Activated CD8-positive, alpha-beta T cell treated with anti-CD3 and anti-CD28 coated beads, Interleukin-2, amount 10 ng/mL, durations not matched to agents 7 days and 5 days (primary cell): ENCODE measurements at places on chromosomes 6 and 20. TPM values are rescaled to one million over a fixed set of nuclear protein-coding genes. Genes with fewer than 3 reads are reported as not detected.
A peak's percentile ranks its signal among the peaks of the same experiment; 100 is the strongest.

GRCh38 chr6:68649669-68650068 is 14.6 kb downstream of the ADGRB3 start:
- no peak for DNase-seq
- H3K27ac ChIP-seq: no peak overlapping the region
- H3K4me1 ChIP-seq: no peaks in the 10 kb centered on the region
- H3K27me3 ChIP-seq: no peaks in the 10 kb centered on the region

- no peaks in the 10 kb centered on the region for H3K36me3 ChIP-seq
- H3K4me3 ChIP-seq: no peak overlapping the region
- peaks cover 27% of the 10 kb centered on the region for H3K27me3 ChIP-seq
- no peak overlapping the region for H3K27ac ChIP-seq
Measured at GRCh38 chr6:52640916-52641315, 30.0 kb upstream of the TMEM14A start.

- DNase-seq: no peak
- no peak overlapping the region for H3K4me3 ChIP-seq
- no peaks in the 10 kb centered on the region for H3K36me3 ChIP-seq
- H3K27ac ChIP-seq: no peak overlapping the region
- H3K4me1 ChIP-seq: no peaks in the 10 kb centered on the region
Measured at GRCh38 chr6:91299544-91300491, 712.9 kb upstream of the MAP3K7 start.

GRCh38 chr6:33927616-33928015 is 123.8 kb upstream of the MLN start:
- DNase-seq: no peak
- no peak overlapping the region for H3K27ac ChIP-seq
- no peaks in the 10 kb centered on the region for H3K36me3 ChIP-seq
- peaks cover 13% of the 10 kb centered on the region for H3K4me1 ChIP-seq
- peaks cover 15% of the 10 kb centered on the region for H3K27me3 ChIP-seq
- H3K4me3 ChIP-seq: no peak overlapping the region

DNA sequence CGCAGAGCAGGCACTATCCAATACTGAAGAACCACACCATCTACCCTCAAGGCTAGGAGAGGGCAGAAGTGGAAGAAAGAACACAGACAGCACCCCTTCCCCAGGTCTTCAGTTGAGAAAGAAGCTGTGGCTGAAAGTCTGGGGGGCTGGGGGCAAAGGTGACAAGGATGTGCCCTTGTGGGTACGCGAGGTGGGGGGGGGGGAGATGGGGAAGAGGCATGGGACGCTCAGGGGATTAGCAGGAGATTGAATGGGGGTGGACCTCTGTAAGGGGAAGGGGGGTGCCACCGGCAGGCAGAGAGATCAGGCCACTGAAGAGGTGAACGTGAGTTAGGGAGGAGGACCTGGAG is 1.1 kb downstream of the B4GALT5 start:
- no peaks in the 10 kb centered on the region for H3K27me3 ChIP-seq
- no peak for DNase-seq
- H3K4me1 ChIP-seq: peaks cover 26% of the 10 kb centered on the region
- no peaks in the 10 kb centered on the region for H3K36me3 ChIP-seq
- peak overlapping the region; percentile 81 for H3K4me3 ChIP-seq
- H3K27ac ChIP-seq: no peak overlapping the region

GRCh38 chr6:39294133-39294532 is 20.1 kb downstream of the KCNK17 start:
- H3K27me3 ChIP-seq: peaks cover 9% of the 10 kb centered on the region
- H3K27ac ChIP-seq: no peak overlapping the region
- no peaks in the 10 kb centered on the region for H3K36me3 ChIP-seq
- no peak overlapping the region for H3K4me3 ChIP-seq

DNA sequence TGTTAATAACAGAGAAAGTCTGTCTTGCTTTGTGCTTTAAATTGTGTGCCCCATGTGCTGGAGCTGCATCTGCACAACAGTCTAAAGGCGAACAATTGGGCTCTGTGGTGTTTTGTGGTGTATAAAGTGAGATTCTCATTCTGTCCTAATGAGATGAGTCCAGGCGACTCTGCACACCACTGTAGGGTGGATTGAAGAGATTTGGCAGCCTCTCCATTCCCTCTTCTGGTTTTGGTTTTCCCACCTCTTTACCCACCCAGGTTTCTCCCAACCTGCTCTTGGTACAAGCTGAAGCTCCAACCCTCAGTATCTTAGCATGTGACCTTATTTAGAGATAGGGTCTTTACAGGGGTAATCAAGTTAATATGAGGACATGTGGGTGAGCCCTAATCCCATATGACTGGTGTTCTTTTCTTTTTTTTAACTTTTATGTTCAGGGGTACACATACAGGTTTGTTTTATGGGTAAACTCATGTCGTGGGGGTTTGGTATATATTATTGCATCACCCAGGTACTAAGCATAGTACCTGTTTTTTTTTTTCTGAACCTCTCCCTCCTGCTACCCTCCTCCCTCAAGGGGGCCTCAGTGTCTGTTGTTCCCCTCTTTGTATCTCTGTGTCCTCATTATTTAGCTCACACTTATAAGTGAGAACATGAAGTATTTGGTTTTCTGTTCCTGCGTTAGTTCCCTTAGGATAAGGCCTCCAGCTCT is 217.6 kb upstream of the DTNBP1 start:
- peaks cover 18% of the 10 kb centered on the region for H3K4me1 ChIP-seq
- no peak for DNase-seq
- H3K27ac ChIP-seq: no peak overlapping the region

DNA sequence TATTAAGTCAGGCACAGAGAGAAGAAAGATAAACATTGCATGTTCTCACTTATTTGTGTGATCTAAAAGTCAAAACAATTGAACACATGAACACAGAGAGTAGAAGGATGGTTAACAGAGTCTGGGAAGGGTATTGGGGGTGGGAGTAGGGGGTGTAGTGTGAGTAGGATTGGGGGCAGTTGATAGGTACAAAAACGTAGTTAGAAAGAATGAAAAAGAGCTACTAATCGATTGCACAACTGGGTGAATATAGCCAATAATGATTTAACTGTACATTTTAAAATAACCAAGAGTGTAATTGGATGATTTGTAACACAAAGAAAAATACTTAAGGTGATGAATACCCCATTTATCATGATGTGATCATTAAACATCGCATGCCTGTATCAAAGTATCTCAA is 333.3 kb downstream of the HAO1 start:
- H3K27me3 ChIP-seq: no peaks in the 10 kb centered on the region
- no peak overlapping the region for H3K27ac ChIP-seq
- no peak overlapping the region for H3K4me3 ChIP-seq
- no peaks in the 10 kb centered on the region for H3K4me1 ChIP-seq
- no peak for DNase-seq

DNA sequence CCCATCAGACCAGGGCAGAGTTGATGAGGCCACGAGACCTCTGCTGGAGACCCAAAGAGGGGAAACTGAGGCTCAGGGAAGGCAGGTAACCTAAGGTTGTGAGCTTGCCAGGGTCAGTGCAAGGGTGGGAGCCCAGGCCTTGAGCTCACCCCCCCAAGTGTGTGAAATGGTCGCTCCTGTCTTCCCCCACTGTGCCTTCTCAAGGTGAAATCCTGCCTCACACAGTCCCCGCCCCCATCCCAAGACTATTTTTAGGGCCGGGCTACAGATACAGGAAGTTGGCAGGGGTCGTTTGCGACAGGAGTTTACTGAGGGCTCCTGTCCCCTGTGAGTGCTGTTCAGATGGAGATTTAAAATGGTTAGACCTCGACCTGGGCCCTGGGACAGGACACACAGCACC is 18.7 kb upstream of the GATA5 start:
- no peak overlapping the region for H3K27ac ChIP-seq
- H3K36me3 ChIP-seq: no peaks in the 10 kb centered on the region
- H3K27me3 ChIP-seq: no peaks in the 10 kb centered on the region
- no peak for DNase-seq
- peaks cover 4% of the 10 kb centered on the region for H3K4me1 ChIP-seq

- DNase-seq: no peak
- H3K4me1 ChIP-seq: peaks cover 38% of the 10 kb centered on the region
- H3K4me3 ChIP-seq: no peak overlapping the region
- H3K36me3 ChIP-seq: peaks cover 17% of the 10 kb centered on the region
- no peaks in the 10 kb centered on the region for H3K27me3 ChIP-seq
- H3K27ac ChIP-seq: no peak overlapping the region
Measured at GRCh38 chr6:37938909-37939308, 119.4 kb downstream of the ZFAND3 start.

- H3K4me3 ChIP-seq: no peak overlapping the region
- H3K27ac ChIP-seq: no peak overlapping the region
- DNase-seq: no peak
- H3K4me1 ChIP-seq: no peaks in the 10 kb centered on the region
- no peaks in the 10 kb centered on the region for H3K36me3 ChIP-seq
Measured at GRCh38 chr6:53440336-53440945, 91.7 kb upstream of the ELOVL5 start.

DNA sequence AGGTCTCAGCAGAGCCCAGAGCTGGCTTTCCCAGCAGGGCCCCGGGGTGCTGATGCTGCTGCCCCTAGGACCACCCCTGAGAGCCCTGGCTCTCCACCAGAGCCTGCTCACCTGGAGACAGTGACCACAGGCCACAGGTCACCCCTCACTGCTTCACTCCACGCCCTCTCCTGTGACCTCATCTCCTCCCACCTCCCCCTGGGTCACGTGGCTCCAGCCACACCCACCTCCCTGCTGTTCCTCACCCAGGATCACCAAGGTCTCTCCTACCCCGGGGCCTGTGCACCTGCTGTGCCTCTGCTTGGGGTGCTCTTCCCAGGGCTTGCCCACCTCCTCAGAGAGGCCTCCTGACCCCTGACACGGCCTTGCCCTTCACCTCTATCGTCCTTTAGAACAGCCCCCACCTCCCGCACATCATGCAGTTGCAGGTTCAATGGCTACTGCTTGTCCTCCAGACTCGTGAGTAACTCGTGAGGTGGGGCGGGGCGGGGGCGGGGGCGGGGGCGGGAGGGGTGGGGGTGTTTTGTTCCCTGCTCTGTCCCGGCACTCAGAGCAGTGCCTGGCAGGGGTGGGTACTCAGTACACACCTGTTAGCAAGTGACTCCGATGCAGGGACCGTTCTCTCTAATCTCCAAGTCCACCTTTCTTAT is 468.0 kb downstream of the PREX1 start:
- no peaks in the 10 kb centered on the region for H3K4me1 ChIP-seq
- H3K36me3 ChIP-seq: no peaks in the 10 kb centered on the region
- no peak for DNase-seq
- H3K4me3 ChIP-seq: no peak overlapping the region

DNA sequence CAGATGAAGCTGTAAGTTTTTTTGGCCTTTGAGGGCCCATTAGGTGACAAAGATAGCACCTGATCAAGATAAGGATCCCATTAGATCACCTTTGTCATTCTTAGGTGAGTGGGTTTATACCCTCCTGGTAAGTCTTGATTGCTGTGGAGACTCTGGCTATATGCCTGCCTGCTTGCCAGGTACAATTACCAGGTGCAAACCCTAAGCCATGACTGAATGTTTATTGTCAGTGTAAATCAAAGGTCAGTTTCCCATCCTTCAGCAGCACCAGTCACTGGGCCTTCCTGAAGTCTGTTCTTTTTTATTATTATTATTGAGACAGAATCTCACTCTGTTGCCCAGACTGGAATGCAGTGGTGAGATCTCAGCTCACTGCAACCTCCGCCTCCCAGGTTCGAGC is 106.4 kb upstream of the FOXO3 start:
- no peak overlapping the region for H3K27ac ChIP-seq
- H3K27me3 ChIP-seq: peaks cover 5% of the 10 kb centered on the region
- H3K4me1 ChIP-seq: peaks cover 7% of the 10 kb centered on the region
- no peaks in the 10 kb centered on the region for H3K36me3 ChIP-seq
- DNase-seq: no peak

DNA sequence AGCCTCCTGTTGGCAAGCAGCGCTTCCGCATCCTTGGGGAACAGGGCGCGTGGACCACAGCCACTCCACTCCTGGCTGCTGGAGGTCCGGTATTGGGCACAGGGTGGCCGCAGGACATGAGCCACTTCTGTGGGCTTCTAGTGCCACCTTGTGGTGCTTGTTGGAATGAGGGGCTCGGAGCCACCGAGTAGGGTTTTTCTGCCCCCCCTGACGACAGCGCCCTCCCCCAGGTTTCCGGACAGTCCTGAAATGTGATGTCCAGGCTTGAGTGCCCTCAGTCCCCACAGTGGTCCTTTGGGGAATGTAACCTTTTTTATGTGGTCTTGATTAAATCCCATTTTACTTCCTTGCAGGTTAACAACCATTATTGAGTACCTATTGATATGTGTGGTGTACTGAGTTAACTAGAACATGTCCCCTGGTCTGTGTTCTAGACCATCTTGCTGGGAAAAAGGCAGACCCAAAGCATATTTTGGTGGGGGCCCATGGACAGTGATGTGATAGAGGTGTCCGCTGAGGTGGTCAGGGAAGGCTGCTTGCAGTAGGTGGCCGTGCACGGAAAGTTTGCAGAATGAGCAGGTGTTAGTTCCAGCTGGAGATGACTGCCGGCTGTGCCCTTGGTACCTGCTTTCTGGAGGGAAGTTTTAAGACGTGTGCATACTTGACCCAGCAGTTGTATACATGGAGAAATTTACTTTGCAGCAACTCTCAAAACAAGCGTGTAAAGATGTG is 70.0 kb downstream of the PTPN1 start:
- H3K4me1 ChIP-seq: peaks cover 3% of the 10 kb centered on the region
- peak overlapping the region; percentile 14 for H3K27ac ChIP-seq
- peak; percentile 60 for DNase-seq
- no peak overlapping the region for H3K4me3 ChIP-seq

DNA sequence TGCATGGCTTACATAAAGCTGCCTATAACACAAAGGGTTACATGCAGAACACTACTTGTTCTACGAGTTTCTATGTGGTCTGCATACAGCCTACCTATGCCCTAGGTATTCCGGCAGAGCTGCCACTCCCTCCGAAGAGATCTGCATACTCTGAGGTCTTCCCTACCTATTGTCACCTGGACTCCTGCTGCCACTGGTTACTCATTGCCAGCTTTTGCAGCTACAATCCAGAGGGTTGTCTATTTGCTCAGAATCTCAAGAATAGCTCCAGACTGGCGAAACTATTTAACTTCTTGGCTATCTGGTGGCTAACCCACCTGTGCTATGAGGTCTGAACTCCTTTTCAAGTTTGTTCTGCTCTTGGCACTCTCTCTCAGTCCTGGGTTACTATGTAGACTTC is 323.3 kb downstream of the BMP2 start:
- no peaks in the 10 kb centered on the region for H3K36me3 ChIP-seq
- H3K4me1 ChIP-seq: no peaks in the 10 kb centered on the region
- DNase-seq: no peak
- no peaks in the 10 kb centered on the region for H3K27me3 ChIP-seq

GRCh38 chr20:43495388-43495787 is 12.1 kb upstream of the L3MBTL1 start:
- H3K27me3 ChIP-seq: peaks cover 3% of the 10 kb centered on the region
- no peaks in the 10 kb centered on the region for H3K36me3 ChIP-seq

- no peak overlapping the region for H3K27ac ChIP-seq
- H3K4me1 ChIP-seq: no peaks in the 10 kb centered on the region
- DNase-seq: no peak
- H3K27me3 ChIP-seq: no peaks in the 10 kb centered on the region
Measured at GRCh38 chr6:18166312-18167036, 11.3 kb downstream of the KDM1B start.

The HLA-DQB2 gene
- 0.32 TPM for total RNA-seq

The FNDC1 gene
- total RNA-seq: not detected

The LTA gene
- total RNA-seq: 19.4 TPM

The ADA gene
- total RNA-seq: 112 TPM

The TIAM2 gene
- total RNA-seq: 4.5 TPM
